Cerebellar nuclear complex (tissue), 1 donor: ENCODE measurements at places on chromosomes 7 and 10.

GRCh38 chr7:29189743-29190201, 4.8 kb upstream of the CHN2 start:
- DNase-seq = peak; percentile 33

- DNase-seq = no peak
Measured at GRCh38 chr10:120719333-120719732, 131.8 kb upstream of the WDR11 start.

GRCh38 chr7:109763611-109764010, 1193.9 kb downstream of the DNAJB9 start:
- no peak for DNase-seq

- no peak for DNase-seq
Measured at GRCh38 chr10:7744307-7744706, 41.2 kb downstream of the ITIH2 start.

- no peak for DNase-seq
Measured at GRCh38 chr7:85630904-85631600, 444.2 kb upstream of the SEMA3D start.

DNA sequence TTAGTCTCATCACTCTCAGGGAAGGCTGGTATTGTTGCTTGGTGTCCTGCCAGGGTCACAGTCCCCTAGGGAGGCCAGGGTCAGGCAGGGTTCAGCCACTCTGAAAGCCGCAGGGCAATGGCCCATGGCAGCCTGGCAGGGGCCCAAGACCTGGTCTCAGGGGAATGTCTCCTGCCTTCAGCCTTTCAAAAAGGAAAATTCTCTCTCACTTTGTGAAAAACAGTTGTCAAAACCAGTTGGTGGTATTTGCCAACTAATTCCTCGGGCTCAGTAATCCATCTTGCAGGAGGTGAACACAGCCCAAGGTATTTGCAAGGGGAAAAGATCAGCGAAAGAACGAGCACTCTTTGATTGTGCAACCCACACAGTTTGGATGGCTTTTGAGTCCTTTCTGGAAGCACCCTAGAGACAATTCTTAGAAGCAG, 101.5 kb downstream of the JCAD start:
- DNase-seq = no peak

- DNase-seq = no peak
Measured at GRCh38 chr10:71337219-71337701, 18.2 kb downstream of the SLC29A3 start.

- no peak for DNase-seq
Measured at GRCh38 chr10:118253397-118253796, 88.7 kb downstream of the FAM204A start.

DNA sequence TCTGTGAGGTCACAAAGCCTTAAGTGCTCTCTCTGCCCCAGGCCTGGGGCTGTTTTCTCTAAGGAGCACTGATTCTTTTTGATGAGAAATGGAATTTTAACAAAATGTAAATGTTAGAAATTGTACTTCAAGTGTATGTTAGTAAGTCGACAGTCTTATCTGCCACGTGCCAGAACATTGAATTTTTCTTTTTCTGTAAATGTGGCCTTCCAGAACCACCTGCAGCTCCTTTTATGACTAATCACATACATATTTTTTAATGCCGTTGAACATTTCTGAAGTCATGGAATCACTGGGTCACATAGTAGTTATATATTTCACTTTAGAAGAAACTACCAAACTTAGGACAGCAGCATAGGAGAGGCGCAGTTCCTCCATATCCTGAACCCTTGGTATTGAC, 38.0 kb downstream of the UBE3C start:
- DNase-seq = no peak

DNA sequence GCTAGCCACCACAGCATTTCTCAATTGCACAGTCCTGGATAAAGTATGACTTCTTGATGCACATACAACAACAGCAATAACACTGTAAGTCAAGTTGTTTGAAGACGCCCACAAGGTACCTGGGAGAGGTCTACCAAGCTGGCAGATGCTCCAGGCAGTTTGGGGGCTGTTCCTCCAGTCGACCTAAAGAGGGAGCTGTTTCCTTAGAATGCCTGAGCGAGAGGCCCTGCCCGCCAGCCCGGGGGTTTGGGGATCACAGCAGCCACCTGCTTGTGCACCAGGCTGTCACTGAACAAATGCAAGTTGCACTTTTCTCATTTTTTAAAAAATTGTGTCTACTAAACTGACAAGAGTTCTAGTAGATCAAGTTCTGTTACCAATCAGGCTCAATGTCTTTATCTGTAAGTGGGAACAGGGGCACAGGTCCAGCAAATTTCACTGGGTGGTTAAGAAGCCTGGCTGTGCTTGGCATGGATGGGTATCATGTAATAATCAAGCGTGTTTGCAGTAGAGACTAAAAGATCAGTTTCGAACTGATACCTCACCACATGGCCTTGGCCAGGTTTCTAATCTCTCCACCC, 193.8 kb upstream of the ADO start:
- DNase-seq = no peak

GRCh38 chr7:126804604-126805003, 448.1 kb downstream of the GRM8 start:
- no peak for DNase-seq

DNA sequence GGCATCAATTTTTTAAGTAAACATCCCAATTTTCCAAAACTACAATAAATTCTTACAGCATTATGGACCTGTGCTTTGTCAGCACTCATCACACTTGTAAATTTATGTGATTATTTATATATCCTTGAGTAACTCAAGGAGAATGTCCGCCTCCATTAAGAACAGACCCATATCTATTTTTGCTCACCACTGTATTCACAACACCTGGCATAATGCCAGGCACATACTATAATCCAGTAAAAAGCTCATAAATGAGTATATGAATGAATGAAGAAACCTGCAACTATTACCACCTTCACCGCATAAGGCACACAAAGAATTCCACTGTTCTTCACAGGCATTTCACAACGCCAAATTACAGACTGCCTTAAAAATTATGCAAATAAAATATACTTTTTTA, 46.9 kb downstream of the MINDY3 start:
- DNase-seq = no peak

DNA sequence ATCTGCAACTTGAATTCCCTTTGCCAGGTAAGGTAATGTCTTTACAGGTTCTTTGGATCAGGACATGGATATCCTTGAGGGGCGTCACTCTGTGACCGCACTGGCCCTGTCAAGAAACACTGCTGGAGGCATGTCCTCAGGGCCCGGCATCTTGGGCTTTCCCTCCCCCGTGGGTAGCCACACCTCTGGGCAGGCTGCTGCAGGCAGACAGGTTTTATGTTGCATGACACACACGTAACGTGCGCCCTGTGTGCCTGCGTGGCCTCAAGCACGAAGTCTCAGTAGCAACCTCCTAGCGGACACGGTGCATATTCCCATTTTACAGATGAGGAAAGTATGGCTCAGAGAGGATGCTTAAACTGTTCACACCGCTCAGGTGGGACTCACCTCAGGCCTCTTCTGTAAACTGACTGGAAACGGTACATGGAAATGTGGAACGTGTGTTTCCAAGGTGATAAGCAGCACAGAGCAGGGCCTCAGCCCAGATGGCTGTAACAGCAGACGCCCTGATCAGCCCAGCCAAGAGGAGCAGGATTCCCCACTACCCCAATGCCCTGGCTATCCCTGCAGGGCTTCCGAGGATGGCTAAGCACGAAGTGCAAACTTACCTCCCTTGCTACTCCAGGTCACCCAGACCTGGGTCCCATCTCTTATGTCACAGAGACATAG, 553.6 kb downstream of the TCERG1L start:
- DNase-seq = no peak
